ENCODE measurements at places on chromosomes 7 and 10. TPM values are rescaled to one million over a fixed set of nuclear protein-coding genes. Genes with fewer than 3 reads are reported as not detected.

ANKRD7 gene
- total RNA-seq = 9.4 TPM

OPN4 gene
- total RNA-seq = 0.28 TPM

LIMK1 gene
- total RNA-seq = 32.1 TPM

NEUROD6 gene
- total RNA-seq = not detected

PRPS1L1 gene
- total RNA-seq = not detected

CLRN3 gene
- not detected for total RNA-seq

TMEM139 gene
- 0.54 TPM for total RNA-seq

STK17A gene
- total RNA-seq = 11.1 TPM

TRIM50 gene
- 0.72 TPM for total RNA-seq

IDI2 gene
- total RNA-seq = not detected

CNOT4 gene
- 13.8 TPM for total RNA-seq

GFRA1 gene
- total RNA-seq = 2.0 TPM

FAM25A gene
- not detected for total RNA-seq

PSMA2 gene
- 81.5 TPM for total RNA-seq

CDHR3 gene
- total RNA-seq = 5.0 TPM
